ENCODE measurements at places on chromosomes 2 and 18.
A peak's percentile ranks its signal among the peaks of the same experiment; 100 is the strongest.

GRCh38 chr2:54317973-54318372 is 61.9 kb upstream of the TSPYL6 start:
- no peak for DNase-seq

DNA sequence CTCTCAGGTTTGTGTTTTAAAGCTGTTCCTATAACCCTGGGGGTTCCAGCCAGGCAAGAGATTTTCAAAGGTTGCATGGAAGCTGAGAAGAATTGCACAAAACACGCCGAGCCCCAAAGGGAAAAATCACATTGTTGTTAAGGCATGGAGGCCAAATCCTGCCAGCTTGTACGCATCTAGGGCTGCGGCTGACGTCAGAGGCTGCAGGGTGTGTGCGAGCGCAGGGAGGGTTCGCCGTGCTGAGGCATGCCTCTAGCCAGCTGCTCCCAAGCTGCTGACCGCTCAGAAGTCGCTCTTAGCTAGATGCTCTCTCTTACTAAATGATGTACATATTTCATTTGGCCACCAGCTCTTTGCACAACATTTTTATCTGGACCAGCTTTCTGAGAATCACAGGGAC is 191.8 kb downstream of the LPIN1 start:
- DNase-seq = no peak

GRCh38 chr2:20568501-20569463 is 82.1 kb downstream of the HS1BP3 start:
- no peak for DNase-seq

DNA sequence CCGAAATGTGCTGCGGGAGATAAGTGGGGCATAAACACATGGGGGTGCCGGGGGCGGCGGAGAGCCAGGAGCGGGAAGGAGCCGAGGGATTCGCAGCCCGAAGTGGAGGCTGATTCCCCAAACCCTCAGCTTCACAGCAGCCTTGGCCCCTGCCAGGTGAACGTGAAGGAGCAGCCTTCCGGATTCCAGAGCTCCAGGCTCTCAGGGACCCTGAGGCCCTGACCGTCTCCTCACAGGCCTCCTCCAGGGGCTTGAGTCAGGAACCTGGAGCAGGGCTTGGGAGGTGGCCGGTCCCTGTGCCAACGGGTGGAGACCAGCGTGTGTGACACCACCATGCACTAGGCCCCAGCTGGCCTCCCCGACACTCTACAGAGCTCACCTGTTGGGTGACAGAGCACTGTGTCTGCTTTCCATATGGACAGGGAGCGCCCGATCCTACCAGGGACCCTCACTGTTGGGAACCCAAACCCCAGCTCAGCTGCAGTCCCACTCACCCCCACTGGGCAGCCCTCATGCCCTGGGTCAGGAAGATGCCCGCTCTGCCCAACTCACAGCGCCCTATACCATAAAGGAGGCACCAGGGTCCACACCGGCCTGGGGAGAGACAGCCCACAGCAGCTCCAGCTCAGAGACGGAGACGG is 117.6 kb upstream of the OTOS start:
- DNase-seq = no peak

- DNase-seq = no peak
These were observed 66.4 kb downstream of the ZNF516 start for GRCh38 chr18:76428396-76429261.

DNA sequence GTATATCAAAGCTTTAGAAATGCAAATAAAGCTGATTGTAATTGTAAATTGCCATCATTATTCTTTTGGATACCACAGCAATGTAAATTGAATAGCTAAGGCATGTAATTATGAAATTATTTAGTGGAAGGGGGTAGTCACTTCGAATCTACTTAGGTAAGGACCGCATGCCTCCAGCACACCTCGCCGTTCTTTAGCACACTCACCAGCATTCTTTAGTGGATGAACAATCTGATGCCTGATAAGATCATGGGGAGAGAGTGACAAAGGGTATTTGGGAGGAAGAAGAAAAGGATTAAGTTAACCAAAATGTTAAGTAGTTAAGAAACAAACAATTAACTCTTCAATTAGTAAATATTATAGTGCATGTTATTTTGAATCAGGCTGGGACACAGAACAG is 46.4 kb upstream of the DSC1 start:
- DNase-seq = no peak

GRCh38 chr2:162219426-162219825 is 23.8 kb downstream of the FAP start:
- no peak for DNase-seq

GRCh38 chr2:29940706-29941105 is 19.3 kb upstream of the ALK start:
- peak; percentile 45 for DNase-seq

- no peak for DNase-seq
These were observed 607.5 kb downstream of the PLCL1 start for GRCh38 chr2:198411936-198412335.

DNA sequence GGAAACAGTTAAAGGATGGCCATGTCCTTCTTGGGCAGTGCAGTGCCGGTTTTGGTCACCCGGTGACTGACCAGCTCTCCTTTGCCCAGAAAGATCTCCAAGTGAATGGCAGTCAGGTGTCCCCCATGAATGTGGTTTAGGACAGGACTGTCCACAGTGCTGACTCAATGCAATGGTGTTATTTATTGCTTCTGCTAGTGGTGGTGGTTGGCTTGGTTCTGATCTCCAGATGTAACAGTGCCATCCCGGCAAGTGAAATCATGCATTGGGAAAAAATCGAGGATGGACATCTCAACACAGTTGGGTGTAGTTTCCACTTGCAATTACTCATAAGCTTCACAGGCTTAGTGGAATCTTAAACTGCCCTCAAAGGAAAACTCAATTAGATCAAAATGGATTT is 81.9 kb downstream of the TGOLN2 start:
- no peak for DNase-seq

DNA sequence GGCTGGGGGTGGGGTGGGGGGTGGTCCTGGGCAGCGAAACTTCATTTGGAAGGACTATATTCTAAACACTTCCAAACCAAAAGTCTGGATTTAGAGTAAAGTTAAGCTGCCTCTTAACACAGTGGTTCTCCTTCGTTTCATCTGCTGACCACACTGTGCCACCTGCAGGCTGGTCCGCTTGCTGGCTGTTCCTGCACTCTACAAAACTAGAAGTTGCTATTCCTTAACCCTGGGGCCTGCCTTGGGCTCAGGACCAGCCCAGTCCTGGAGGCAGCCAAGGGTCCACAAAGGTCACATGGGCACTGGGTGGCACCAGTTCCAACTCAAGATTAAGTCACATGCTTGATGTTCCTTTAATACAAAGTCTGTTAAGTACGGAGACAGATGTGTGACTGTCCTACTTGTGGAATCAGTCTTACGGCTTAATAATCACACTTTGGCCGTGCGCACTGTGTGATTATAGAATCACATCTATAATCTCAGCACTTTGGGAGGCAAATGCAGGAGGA is 195.4 kb downstream of the FAM210A start:
- peak; percentile 82 for DNase-seq

- DNase-seq = no peak
These were observed 353.1 kb downstream of the ARHGAP15 start for GRCh38 chr2:143482316-143482715.

GRCh38 chr2:12071318-12071717 is 324.9 kb downstream of the LPIN1 start:
- DNase-seq = no peak
